Urinary bladder (tissue), 4 donors: ENCODE measurements at places on chromosomes 4 and X. TPM values are rescaled to one million over a fixed set of nuclear protein-coding genes. Genes with fewer than 3 reads are reported as not detected.

- DNase-seq, result peak; percentile 7
Measured at GRCh38 chr4:106898621-106899230, 137.4 kb downstream of the DKK2 start.

GRCh38 chr4:25075851-25076250 is 45.1 kb upstream of the LGI2 start:
- DNase-seq, result no peak

DNA sequence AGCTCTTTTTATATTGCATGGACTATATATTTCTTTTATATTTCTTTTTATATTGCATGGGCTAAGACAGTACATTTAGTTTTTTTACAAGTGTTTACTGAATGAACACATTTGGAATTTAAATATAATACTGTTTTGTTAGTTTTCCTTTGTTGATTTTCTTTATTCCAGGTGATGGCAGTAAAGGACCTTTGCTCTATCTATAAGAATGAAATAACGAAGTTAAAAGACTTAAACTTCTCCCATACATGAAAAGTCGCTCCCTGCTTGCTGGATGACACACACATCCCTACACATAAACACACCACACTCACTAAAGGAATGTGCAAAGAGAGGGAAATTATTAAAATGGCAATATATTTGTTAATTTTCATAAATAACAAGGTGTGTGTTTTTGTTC is 102.5 kb upstream of the ANXA10 start:
- DNase-seq, result no peak

GRCh38 chr4:54001668-54002365 is 62.6 kb downstream of the CHIC2 start:
- no peak for DNase-seq

GRCh38 chr4:55312489-55313101 is 33.4 kb upstream of the SRD5A3 start:
- DNase-seq, result no peak

DNA sequence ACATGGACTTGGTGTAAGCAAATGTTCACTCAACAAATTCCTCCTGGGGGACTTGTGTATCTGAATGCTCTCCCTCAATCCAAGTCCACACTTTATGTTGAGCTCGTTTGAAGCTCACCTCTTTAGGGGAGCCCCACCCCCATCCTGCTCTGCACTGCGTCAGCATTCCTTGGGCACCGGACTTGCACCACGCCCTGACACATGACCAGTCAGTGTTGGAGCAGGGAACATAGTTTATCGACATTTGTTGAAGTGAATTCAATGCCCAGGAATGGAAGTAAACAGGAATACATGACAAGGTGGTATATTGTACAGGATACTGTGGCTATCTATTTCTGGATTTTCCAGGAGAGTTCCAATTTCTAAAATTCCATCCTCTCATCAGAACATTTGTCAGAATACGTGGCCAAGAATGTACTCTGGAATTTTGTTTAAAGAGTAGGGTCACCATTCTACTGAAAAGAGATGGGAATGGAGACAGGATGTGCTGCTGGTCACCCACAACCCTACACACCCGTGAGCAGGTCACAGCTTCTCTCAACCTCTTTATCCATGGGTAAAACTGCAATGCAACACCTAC is 60.0 kb upstream of the LNX1 start:
- DNase-seq, result no peak

GRCh38 chrX:53544936-53545335 is 110.8 kb upstream of the HSD17B10 start:
- no peak for DNase-seq

- no peak for DNase-seq
Measured at GRCh38 chr4:1234309-1234695, 14.6 kb downstream of the CTBP1 start.

DNA sequence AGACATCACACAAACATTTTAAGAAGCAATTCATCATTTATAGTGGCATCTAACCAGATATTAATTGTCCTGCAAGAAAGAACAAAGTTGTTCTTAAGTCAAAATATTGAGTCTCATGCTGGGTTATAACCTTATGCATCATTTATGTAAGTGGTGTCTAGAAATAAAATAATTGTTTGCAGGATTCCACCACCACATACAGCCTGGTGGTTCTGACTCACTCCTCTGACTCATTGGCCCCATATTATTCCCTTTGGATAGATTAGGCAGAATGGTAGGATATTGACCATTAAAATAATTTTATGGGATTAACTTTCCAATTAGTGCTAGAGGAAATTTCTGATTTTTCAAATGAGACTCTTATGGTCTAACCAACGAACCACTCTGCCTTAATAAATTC is 384.5 kb downstream of the GRXCR1 start:
- DNase-seq, result no peak

TMEM35A gene
- 23.2 TPM for polyA plus RNA-seq

CXCL5 gene
- 0.04 TPM for polyA plus RNA-seq

DDIT4L gene
- 1.5 TPM for polyA plus RNA-seq

CYLC1 gene
- polyA plus RNA-seq, result not detected

HAND2 gene
- 75.1 TPM for polyA plus RNA-seq

ZMAT1 gene
- polyA plus RNA-seq, result 3.6 TPM

GAK gene
- 76.2 TPM for polyA plus RNA-seq
